ENCODE measurements at places on chromosomes 5 and 9.

- no peak for DNase-seq
These were observed 4.8 kb upstream of the VLDLR start for GRCh38 chr9:2616692-2617377.

DNA sequence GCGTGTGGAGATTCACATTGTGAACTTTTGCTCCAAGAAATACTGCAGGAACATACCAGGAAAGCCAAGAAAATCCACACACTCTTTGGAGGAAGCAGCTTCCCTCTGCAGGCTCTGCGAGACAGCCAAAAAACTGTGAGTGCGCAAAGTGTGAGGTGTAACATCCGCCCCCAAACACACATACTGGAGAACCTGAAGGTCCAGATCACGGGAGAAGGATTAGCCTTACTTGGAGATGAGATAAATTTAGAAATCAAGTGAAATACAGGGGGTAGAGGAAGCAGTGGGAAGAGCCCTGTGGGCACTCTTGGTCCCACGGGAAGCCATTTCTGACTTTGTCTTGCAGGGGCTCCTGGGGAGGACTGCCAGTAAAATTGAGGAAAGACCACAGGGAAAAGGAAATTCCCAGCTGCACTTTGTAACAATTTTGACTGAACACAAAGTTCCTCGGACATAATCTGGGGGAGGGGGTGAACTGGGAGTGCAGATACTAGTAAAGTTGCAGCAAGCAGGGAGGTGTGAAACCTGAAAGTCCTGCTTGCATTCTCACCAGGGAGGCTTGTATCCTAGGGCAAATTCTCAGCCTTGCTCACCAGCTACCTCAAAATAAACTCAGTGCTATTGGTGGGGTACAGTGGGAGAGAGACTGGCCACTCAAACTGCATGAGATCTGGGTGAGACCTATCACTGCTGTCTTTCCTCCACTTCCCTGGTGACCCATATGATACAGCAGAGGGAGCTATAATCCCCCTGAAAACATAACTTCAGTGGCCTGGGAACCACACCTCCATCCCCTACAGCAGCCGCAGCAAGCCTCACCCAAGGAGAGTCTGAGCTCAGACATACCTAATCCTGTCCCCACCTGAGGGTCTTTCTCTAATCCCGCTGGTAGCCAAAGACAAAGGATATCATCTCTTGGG lies 109.1 kb downstream of the ALDH1A1 start:
- DNase-seq = no peak

- no peak for DNase-seq
These were observed 86.2 kb downstream of the TEK start for GRCh38 chr9:27195191-27195590.

GRCh38 chr5:104556957-104557356 lies 994.4 kb upstream of the NUDT12 start:
- DNase-seq = no peak

DNA sequence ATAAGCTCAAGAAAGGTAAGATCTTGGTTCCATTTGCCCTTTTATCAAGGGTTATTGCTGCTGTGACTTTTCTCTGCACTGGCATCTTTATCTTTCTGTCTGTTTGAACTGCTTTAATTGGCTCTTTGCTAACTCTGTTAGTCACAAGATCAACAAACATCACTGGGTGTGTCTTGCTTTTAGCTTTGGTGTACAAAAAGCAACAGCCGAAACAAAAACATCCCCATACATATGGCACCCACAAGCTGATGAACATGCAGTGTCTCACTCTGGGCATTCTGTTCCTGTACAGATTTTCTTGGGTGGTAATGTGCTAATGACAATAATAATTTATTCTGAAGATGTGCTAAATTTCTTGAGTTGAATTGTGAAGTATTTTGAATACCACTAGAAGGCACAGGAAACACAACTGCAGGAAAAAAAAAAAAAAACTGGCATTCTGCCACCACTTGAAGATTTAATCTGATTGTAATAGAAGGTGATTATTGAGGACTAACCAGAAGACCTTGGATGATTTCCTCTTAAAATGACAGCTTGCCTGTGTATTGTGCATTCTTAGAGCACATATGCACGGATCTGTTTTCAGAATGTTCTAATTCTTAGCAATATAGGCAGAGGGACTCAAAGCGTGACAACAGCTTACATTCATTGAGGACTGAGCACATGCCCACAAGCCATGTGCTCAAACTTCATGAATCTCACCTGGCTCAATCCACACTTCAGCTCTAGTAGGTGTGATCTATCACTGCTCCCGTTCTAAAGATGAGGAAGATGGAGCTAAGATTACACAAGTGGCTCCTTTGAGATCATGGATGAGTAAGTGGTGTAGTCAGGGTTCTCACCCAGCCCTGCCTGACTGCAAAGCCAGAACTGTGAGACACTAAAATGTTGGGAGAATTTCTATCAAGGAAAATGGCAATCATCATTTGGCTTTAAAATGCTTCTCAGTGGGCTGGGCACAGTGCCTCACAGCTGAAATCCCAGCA lies 96.4 kb downstream of the EBF1 start:
- peak; percentile 81 for DNase-seq

- DNase-seq = no peak
These were observed 9.4 kb upstream of the DDX41 start for GRCh38 chr5:177526191-177526590.

Measured in fibroblast of the conjunctiva (primary cell).